ENCODE measurements at places on chromosomes 12 and 14.

DNA sequence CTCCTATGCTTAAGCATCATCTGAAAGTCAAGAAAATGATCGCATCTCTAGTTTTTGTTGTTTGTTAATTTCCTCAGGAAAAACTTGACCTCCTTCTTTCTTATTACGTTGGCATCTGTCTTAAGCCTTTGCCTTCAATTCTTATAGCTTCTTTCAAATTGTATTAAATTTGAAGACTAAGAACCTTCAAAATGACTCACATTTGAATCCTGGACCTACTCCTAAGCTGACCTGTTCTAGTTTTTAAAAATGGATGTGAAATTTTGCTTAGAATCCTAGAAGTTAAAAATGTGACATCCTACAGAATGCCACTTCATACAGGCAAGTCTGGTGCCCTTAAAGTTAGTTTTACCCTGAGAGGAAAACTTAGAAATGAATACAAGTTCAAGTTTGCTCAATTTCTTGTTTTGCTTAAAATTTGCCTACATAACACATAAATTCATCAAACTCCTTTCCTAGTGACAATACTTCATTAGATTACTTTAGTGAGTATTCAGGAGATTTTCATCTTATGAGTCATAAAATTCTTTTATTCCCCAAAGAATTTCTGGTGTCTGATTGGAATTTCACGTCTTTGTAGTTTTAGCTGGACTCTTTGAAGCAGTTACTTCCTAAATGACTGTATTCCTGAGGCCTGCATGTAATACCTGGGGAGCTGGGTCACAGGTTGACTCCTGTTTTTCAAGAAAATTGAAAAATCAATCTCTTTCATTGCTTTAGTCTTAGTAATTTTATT, 152.3 kb downstream of the MSRB3 start:
- DNase-seq: peak; percentile 12

DNA sequence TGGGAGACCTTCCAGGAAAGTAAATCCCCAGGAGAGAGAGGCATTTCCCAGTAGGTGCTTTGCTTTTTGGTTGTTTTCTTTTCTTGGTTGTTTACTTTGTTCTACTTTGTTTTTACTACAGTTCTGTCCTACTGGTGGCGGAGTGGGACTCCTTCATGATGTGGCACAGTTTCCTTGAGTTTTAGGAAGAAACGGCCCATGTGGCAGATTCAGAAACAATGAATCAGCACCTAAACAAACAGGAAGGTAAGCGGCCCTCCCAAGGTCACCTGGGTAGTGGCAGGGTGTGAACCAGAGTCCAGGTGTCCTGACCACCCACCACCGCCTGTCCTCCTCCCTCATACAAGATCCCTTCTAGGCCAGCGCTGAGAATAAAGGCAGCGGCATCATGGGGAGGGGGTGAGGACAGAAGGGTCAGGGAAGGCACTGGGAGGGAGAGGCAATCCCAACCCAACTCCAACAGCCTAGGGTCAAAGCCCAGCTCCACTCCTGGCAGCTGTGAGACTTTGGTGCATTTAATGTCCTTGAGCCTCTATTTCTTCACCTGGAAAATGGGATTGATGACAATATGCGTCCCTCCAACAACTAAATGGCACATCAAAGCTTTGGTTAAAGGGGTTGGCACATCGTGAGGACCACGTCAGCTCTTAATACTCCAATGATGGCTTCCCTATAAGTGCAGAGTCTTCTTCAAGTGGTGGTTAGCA, 111.5 kb upstream of the BCL2L14 start:
- no peak for DNase-seq

- no peak for DNase-seq
These were observed 8.1 kb upstream of the CYP46A1 start for GRCh38 chr14:99675951-99676350.

DNA sequence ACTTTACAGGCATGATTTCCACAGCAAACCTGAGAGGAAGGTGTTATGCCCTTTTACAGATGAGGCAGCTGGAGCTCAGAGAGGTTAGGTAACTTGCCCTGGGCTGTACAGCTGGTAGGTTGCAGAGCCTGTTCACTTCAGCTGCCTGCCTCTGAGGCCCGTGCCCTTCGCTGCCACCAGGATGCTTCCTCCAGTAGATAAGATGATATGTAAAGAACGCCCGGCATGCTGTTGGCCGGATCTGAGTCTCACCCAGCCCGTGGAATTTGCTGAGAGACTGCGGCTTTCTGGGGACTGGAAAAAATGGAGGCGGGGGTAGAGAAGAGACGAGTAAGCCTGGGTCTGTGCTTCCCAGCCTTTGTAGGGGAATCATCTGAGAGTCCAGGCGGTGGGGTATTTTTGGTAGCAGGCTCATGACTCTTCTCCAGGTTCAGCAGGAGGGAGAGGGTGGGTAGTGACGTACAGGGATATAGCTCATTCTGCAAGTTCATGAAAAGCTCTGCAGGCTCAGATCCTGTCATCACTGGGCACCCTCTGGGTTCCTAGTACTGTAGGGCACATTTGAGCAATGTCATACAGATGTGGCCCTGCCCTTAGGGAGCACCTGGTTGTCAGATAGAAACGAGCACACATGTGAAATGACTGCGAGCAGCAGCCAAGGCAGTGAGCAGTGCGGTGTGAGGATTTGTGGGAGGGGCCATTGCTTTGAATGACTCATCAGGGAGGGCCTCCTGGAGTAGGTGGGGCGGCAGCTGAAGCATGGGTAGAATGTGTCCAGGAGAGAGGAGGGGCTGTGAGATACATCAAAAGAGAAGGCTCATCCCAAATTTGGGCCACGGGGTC, 159.4 kb downstream of the TSPAN9 start:
- no peak for DNase-seq

DNA sequence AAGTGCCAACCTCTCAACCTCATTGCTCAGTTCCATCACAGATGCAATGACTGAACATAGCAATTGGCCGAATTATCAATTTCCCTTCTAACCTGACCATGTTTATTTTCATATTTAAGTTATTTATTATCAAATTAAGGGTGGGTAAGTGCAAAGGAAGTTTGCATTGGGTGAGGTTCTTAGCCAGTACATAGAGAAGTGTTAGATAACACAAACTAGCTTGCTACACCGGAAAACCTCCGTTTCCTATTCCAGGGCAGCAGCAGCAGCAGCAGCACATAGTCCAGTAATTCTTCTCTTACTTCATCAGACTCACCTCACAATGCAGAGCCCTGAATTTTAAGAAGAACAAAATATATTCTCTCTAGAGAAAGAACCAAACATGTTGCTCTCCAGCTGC, 200.5 kb upstream of the OR4E1 start:
- DNase-seq: no peak

- no peak for DNase-seq
These were observed 20.9 kb downstream of the PUS7L start for GRCh38 chr12:43737646-43738045.

- peak; percentile 70 for DNase-seq
These were observed 21.8 kb downstream of the APPL2 start for GRCh38 chr12:105214148-105214547.

DNA sequence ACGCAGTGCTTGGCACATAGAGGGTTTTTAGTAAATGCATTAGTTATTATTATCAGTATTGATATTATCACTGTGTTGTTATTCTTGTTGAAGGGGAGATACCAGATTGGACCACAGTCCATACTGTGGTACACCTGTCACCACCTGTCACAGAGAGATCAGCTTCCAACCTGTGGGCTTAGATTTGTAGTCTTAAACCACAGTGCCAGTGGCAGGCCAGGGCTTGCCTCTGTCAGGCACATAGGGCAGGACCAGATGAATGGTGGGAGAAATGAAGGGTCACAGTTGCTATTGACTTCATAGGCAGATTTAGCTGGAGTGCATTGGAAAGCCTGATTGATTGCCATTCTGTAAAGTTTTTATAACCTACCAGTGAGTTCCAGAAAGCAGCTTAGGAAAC, 35.1 kb downstream of the ARL1 start:
- no peak for DNase-seq

DNA sequence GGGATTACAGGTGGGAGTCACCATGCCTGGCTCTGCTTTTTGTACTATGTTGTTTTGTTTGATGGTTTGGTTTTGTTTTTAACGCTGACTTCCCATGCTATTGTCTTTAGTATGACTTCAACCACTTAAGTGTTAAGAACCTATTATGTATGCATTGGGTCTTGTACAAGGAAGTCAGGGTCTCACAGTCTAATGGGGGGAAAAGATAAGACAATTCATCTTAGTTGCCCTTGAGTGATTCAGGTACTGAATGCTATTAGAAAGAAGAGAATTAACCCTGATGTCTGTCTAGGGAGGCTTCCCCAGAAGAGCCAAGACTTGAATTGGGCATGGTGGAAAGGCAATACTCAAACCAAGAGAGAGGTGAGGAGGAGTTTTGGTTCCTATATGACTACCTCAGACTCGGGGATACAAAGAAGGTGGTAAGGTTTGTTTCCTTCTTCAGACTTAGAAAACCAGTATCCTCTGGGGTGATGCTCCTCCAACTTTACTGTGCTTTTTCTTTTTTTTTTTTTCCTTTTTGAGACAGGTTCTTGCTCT, 64.6 kb downstream of the SUSD6 start:
- no peak for DNase-seq

GRCh38 chr12:31370531-31371255, 44.7 kb upstream of the SINHCAF start:
- no peak for DNase-seq

DNA sequence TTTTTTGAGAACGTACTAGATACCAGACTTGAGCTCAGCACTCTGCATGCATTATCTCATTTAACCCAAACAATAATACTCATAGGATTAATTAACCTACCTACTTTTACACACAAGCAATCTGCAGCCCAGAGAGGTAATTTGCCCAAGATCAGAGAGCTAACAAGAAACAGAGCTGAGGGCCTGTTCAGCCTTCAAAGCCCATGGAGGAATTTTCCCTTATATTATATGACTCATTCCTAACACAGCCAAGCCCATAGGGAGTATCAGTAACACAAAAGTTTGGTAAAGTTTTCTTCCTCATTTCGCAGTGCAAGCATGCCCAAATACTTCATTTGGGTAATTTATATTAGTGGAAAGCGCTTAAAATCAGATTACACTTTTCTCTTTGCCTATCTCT, 94.7 kb downstream of the GALC start:
- DNase-seq: no peak

- peak; percentile 42 for DNase-seq
These were observed 353.7 kb downstream of the APAF1 start for GRCh38 chr12:98998697-98999299.

DNA sequence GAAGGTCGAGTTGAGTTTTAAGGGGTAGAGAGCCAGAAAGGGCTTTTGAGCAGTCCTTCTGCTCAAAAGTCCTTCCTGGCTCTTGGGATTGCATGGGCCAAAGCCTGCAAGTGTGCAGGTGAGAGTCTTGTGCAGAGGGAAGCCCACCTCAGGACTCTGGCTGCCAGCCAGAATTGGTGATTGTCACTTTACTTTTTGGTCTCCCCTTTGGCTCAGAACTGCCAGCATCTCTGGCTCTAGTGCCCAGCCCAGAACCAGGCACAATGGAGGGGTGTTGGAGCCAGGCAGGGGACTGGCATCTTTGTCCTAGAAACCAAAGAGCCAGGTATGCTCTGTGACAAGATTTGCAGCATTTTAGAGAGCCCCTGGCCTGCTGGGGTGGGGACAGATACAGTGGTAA, 23.5 kb downstream of the FAM222A start:
- DNase-seq: no peak

- DNase-seq: peak; percentile 62
These were observed 112.1 kb upstream of the FRMD6 start for GRCh38 chr14:51539571-51540037.

DNA sequence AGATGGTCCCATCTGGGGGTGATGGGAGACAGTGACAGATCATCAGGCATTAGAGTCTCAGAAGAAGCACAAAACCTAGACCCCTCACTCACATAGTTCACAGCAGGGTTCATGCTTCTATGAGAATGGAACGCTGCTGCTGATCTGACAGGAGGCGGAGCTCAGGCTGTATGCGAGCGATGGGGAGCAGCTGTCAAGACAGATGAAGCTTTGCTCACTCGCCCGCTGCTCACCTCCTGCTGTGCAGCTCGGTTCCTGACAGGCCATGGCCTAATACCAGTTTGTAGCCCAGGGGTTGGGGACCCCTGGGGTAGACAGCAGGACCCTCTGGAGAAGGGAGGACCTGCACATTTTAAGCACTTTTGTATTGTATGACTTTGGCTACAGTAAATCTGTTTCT, 111.2 kb downstream of the LGMN start:
- no peak for DNase-seq

DNA sequence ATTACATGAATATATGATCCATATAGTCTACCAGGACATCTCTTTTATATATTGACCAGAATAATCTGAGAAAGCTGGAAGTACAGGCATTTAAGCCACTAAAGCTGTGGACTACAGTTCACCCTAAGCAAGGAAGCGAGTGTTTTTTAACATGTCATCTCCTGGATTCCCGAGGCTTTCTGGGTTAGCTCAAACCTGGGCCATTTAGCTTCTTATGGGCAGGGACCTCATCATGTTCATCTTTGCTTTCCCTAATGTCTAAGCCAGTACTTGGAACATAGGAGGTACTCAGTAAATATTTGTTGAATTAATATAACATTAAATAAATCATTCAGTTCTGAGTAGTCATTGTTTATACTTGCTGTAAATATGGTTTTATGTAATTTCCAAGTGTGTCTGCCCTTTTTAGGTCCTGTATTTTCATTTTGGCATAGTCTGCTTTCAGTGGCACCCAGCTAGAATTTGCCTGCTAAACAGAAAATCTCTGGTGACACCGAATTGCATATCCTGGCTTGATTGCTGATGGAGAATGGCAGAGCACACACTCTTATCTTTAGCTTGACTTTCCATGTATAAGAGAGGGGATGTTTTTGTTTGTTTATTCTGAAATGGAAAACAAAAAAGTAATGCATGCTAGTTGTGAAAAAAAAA, 344.5 kb downstream of the ZFP36L1 start:
- DNase-seq: no peak

DNA sequence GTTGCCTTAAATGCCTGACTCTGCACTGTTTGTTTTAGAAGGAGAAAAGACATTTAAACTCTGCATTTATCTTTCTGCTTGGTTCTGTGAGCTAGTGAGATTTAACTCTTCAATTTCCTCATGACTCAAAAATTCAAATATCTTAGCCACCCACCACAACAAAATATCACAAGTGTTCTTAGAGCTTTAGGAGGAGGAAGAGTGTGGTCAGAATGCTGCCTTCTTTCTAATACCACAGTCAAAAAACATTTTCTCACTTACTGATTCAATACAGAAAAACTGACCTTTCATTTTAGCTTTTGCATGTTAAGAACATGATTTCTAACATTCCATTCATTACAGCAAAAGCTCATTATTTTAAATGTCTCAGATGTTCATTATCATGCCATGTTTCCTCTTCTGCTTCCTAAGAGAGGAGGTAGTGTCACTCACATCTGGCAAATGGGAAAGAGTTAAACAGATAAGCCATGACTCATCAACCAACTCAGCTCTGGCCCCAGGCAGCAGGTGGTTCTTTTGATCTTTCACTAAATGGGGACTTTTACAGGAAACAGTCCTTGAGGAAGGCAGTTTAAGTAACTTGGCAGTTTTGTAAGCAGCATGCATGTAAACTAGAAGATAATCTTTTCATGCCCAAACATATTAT, 56.4 kb upstream of the RNU6-8 start:
- DNase-seq: peak; percentile 38

GRCh38 chr14:93957333-93957710, 19.0 kb downstream of the ASB2 start:
- DNase-seq: no peak

GRCh38 chr14:51821822-51822221, 38.6 kb upstream of the GNG2 start:
- DNase-seq: no peak

- peak; percentile 32 for DNase-seq
These were observed 72.0 kb upstream of the DBX2 start for GRCh38 chr12:45122768-45123380.

GRCh38 chr12:51357374-51358047, 11.0 kb upstream of the CELA1 start:
- DNase-seq: no peak

Data from foreskin melanocyte (primary cell).